Aorta (tissue), 5 donors: ENCODE measurements at places on chromosomes 1 and 21. TPM values are rescaled to one million over a fixed set of nuclear protein-coding genes. Genes with fewer than 3 reads are reported as not detected.

The BSDC1 gene
- total RNA-seq, result 55.2 TPM

- H3K27me3 ChIP-seq, result no peaks in the 10 kb centered on the region
- no peaks in the 10 kb centered on the region for H3K36me3 ChIP-seq
- H3K4me1 ChIP-seq, result no peaks in the 10 kb centered on the region
- no peak overlapping the region for H3K27ac ChIP-seq
- no peak overlapping the region for H3K4me3 ChIP-seq
- no peak for DNase-seq
These were observed 16.3 kb upstream of the CDK18 start for GRCh38 chr1:205488074-205488723.

The HSPB7 gene
- 802 TPM for total RNA-seq

- H3K4me1 ChIP-seq, result no peaks in the 10 kb centered on the region
- H3K27ac ChIP-seq, result no peak overlapping the region
- no peaks in the 10 kb centered on the region for H3K27me3 ChIP-seq
- DNase-seq, result no peak
- H3K4me3 ChIP-seq, result no peak overlapping the region
These were observed 674.4 kb downstream of the KIF26B start for GRCh38 chr1:245829194-245829593.

GRCh38 chr1:154745750-154746425, 124.2 kb downstream of the KCNN3 start:
- no peaks in the 10 kb centered on the region for H3K27me3 ChIP-seq
- peak; percentile 40 for DNase-seq
- H3K4me1 ChIP-seq, result no peaks in the 10 kb centered on the region
- H3K27ac ChIP-seq, result no peak overlapping the region
- no peaks in the 10 kb centered on the region for H3K36me3 ChIP-seq

GRCh38 chr1:201630582-201630981, 91.7 kb downstream of the NAV1 start:
- no peaks in the 10 kb centered on the region for H3K36me3 ChIP-seq
- DNase-seq, result no peak
- H3K27ac ChIP-seq, result peak overlapping the region; percentile 60
- no peak overlapping the region for H3K4me3 ChIP-seq
- no peaks in the 10 kb centered on the region for H3K27me3 ChIP-seq

- H3K27me3 ChIP-seq, result no peaks in the 10 kb centered on the region
- H3K36me3 ChIP-seq, result no peaks in the 10 kb centered on the region
- DNase-seq, result no peak
- no peak overlapping the region for H3K27ac ChIP-seq
- H3K4me1 ChIP-seq, result no peaks in the 10 kb centered on the region
These were observed 25.8 kb downstream of the PIGP start for GRCh38 chr21:37047079-37047478.

GRCh38 chr21:26057477-26058170, 112.9 kb downstream of the APP start:
- H3K27me3 ChIP-seq, result no peaks in the 10 kb centered on the region
- H3K36me3 ChIP-seq, result no peaks in the 10 kb centered on the region
- H3K4me1 ChIP-seq, result peaks cover 1% of the 10 kb centered on the region
- no peak overlapping the region for H3K4me3 ChIP-seq
- H3K27ac ChIP-seq, result no peak overlapping the region

DNA sequence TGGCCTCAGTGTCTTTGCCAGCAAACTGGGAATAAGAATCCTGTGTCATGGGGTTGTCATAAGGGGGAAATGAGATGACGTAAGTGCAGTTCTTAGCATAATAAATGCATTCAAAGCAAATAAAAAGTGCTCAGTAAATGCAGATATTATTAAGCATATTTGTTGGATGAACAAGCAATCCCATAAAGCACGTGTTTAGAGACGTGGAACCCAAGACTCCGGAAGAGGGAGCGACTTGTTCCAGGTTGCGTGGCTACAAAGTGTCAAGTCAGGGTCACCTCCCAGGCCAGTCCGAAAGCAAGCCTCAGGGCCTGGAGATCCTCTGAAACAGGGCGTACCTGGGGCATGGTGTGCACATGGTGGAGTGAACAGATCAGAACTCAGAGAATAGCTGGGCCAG, 58.0 kb upstream of the LAPTM5 start:
- DNase-seq, result no peak
- no peak overlapping the region for H3K4me3 ChIP-seq
- no peaks in the 10 kb centered on the region for H3K4me1 ChIP-seq

DNA sequence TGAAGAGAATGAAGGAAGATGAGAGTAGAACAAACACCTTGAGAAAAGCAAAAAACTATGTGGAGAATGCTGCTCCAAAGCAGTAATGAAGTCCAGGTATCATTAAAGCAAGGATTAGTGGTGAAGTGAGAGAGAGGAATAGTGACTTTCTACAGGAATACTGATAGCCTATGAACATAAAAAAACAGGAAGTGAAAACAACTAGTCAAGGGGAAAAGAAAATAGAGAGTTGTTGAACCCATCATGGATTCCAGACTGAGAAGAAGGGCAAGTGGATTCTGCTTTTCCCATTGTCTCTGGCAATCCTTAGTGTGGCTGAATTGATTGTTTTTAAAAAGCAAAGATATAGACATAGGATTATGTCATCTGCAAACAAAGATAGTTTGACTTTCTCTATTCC, 119.9 kb upstream of the LHX8 start:
- no peak overlapping the region for H3K4me3 ChIP-seq
- H3K36me3 ChIP-seq, result no peaks in the 10 kb centered on the region
- DNase-seq, result no peak
- no peak overlapping the region for H3K27ac ChIP-seq
- no peaks in the 10 kb centered on the region for H3K27me3 ChIP-seq

- H3K27ac ChIP-seq, result no peak overlapping the region
- H3K4me1 ChIP-seq, result no peaks in the 10 kb centered on the region
- no peak overlapping the region for H3K4me3 ChIP-seq
These were observed 10.5 kb upstream of the IFI6 start for GRCh38 chr1:27682351-27682944.

The MAP3K21 gene
- total RNA-seq, result 1.8 TPM

DNA sequence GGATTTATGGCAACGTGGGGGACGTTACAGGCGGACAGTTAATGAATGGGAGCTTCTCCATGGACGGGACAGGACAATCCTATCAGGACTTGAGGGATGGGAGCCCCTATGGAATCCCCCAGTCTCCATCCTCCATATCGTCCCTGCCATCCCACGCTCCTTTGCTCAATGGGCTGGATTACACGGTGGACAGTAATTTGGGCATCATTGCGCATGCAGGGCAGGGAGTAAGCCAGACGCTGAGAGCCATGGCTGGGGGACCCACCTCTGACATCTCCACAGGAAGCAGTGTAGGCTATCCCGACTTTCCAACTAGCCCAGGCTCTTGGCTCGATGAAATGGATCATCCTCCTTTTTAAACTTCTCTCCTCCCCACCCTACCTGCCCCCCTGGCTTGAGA, 44.2 kb downstream of the LHX4 start:
- H3K27ac ChIP-seq, result no peak overlapping the region
- no peaks in the 10 kb centered on the region for H3K4me1 ChIP-seq
- DNase-seq, result no peak

DNA sequence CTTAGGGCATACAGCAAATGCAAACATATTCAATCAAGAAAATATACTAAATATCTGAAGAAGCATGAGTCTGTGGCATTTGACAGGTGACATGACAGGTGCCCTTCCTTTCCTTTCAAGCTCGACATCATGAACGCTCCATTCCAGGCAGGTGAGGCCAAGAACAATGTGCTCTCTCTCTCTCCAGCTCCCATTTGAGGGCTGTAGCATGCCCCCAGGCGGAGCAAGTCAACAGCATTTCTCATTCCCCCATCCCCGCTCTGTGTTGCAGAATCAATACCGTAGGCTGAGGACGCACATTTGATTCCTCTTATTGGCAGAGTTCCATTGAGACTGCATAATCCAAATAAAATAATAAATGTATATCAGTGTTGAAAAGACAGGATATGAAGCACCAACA, 24.6 kb upstream of the PLPPR4 start:
- H3K27me3 ChIP-seq, result no peaks in the 10 kb centered on the region
- DNase-seq, result no peak
- H3K36me3 ChIP-seq, result no peaks in the 10 kb centered on the region

The OR2AK2 gene
- total RNA-seq, result not detected

GRCh38 chr1:181438013-181438412, 45.3 kb upstream of the CACNA1E start:
- no peaks in the 10 kb centered on the region for H3K4me1 ChIP-seq
- H3K27ac ChIP-seq, result no peak overlapping the region
- no peaks in the 10 kb centered on the region for H3K36me3 ChIP-seq
- no peak overlapping the region for H3K4me3 ChIP-seq
- H3K27me3 ChIP-seq, result no peaks in the 10 kb centered on the region

- peaks cover 2% of the 10 kb centered on the region for H3K4me1 ChIP-seq
- no peak overlapping the region for H3K27ac ChIP-seq
- no peak for DNase-seq
- no peaks in the 10 kb centered on the region for H3K36me3 ChIP-seq
- no peak overlapping the region for H3K4me3 ChIP-seq
- H3K27me3 ChIP-seq, result no peaks in the 10 kb centered on the region
These were observed 21.9 kb downstream of the PUM1 start for GRCh38 chr1:31043631-31044030.

GRCh38 chr1:10561497-10561896, 86.7 kb downstream of the PEX14 start:
- H3K4me3 ChIP-seq, result no peak overlapping the region
- H3K36me3 ChIP-seq, result no peaks in the 10 kb centered on the region
- no peaks in the 10 kb centered on the region for H3K27me3 ChIP-seq
- no peaks in the 10 kb centered on the region for H3K4me1 ChIP-seq

GRCh38 chr1:31373897-31374486, 1.1 kb upstream of the FABP3 start:
- H3K4me3 ChIP-seq, result no peak overlapping the region
- no peaks in the 10 kb centered on the region for H3K27me3 ChIP-seq
- peak overlapping the region; percentile 73 for H3K27ac ChIP-seq
- H3K4me1 ChIP-seq, result peaks cover 3% of the 10 kb centered on the region
- H3K36me3 ChIP-seq, result no peaks in the 10 kb centered on the region

DNA sequence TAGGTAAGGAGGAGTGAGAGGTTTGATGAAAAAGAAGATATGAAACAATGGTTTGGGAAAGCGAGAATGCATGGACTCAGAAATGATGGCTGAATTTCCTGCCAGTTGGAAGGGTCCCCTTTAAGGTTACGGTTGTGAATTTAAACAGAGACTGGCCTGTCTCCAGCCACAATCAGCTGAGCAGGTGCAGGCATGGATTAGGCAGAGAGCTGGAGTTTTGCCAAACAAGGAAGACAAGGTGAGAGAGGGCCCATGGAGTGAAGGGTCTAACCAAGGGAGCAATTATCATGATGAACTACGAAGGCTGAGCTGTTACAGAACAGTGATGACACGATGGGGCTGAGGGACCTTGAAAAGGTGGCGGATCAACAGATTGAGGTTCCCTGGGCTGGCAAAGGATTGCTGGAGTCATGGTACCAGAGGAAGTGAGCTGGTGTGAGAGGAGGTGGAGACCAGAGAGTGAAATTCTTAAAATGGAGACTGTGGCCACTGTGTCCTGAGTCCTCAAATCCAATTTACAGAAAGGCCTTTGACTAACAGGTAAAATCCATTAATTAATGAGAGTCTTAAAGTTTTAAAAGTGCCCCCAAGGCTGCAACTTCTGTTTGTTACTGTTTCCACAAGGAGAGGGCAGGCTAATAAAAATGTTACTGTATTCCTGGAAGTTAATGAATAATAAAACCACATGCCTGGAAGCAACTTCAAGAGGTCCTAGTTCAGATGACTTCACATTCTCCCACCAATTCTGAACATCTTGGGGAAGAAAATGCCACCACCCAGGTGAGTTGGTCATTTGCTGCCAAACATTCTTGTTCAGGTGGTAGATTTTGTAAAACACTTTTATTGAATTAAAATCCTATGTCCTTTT, 41.5 kb downstream of the LHX9 start:
- H3K27me3 ChIP-seq, result no peaks in the 10 kb centered on the region
- no peak overlapping the region for H3K4me3 ChIP-seq
- no peak overlapping the region for H3K27ac ChIP-seq
- H3K4me1 ChIP-seq, result no peaks in the 10 kb centered on the region
- DNase-seq, result no peak

The ATP1A4 gene
- 0.19 TPM for total RNA-seq

The C1orf141 gene
- total RNA-seq, result not detected

DNA sequence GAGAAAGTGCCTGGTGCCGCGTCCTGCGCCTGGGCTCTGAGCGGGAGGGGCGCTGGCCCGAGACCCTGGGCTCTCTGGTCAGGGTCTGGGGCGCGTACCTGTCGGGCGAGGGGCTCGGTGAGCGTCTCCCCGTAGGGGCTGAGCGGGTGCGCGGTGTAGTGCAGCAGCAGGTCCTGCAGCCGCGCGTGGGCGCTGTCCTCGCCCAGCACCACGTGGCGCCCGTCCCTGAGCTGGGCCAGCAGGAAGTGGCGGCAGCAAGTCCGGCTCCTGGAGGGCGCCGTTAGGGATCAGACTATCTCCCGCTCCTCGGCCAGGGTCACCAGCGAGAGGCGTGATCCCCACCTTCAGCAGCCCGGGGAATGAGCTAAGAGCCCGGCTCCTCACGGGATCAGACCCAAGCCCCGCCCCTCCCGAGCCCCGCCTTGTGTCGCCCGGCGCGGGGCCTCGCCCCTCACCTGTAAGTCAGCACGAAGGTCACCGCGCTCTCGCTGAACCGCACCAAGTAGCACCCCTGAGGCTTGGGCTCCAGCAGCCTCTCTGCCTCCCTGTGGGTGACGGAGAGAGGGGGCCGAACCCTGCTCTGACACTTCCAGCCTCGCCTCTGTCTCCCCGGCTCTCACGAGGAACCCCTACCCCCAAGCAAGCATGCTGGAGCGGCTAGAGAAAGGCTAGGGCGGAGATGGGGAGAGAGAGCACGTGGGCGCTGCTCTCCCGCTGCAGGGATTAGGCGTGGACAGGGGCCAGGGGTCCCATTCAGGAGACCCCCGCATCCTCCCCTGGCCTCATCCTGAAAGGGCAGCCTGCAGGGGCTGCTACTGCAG, 2.7 kb downstream of the SH2D2A start:
- H3K4me1 ChIP-seq, result no peaks in the 10 kb centered on the region
- no peak overlapping the region for H3K27ac ChIP-seq
- no peak overlapping the region for H3K4me3 ChIP-seq
- H3K36me3 ChIP-seq, result no peaks in the 10 kb centered on the region
- peak; percentile 82 for DNase-seq

- no peaks in the 10 kb centered on the region for H3K4me1 ChIP-seq
- no peak for DNase-seq
- H3K27ac ChIP-seq, result no peak overlapping the region
- H3K27me3 ChIP-seq, result no peaks in the 10 kb centered on the region
These were observed 51.0 kb downstream of the KIAA0319L start for GRCh38 chr1:35505911-35506798.

DNA sequence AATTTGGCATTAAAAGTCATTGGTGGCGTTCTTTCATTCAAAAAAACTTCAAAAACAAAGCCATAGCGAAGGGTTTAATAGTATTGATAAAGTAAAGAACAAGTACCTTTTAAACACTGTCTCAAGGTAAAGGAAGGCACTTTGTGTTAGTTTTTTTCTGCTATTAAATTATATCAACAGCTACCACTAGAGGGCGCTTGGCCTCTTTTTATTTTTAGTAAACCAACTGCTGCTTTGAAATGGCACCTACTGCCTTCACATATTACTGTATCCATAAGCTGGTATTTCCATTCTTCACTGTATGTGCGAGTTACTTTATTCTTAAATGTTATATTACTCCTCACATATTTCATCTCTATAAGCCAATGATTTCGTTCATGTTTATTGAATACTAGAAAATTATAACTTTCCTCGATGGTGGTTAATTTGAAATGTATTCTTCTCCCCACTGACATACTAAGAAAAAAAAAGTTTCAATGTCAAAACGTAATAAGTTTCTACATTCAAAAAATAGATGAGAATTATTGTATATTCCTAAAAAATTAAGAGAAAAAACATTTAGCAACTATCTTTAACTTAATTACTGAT, 125.7 kb upstream of the CXADR start:
- no peak overlapping the region for H3K27ac ChIP-seq
- no peaks in the 10 kb centered on the region for H3K4me1 ChIP-seq
- H3K4me3 ChIP-seq, result no peak overlapping the region
